ENCODE measurements at places on chromosomes 13 and 19.

DNA sequence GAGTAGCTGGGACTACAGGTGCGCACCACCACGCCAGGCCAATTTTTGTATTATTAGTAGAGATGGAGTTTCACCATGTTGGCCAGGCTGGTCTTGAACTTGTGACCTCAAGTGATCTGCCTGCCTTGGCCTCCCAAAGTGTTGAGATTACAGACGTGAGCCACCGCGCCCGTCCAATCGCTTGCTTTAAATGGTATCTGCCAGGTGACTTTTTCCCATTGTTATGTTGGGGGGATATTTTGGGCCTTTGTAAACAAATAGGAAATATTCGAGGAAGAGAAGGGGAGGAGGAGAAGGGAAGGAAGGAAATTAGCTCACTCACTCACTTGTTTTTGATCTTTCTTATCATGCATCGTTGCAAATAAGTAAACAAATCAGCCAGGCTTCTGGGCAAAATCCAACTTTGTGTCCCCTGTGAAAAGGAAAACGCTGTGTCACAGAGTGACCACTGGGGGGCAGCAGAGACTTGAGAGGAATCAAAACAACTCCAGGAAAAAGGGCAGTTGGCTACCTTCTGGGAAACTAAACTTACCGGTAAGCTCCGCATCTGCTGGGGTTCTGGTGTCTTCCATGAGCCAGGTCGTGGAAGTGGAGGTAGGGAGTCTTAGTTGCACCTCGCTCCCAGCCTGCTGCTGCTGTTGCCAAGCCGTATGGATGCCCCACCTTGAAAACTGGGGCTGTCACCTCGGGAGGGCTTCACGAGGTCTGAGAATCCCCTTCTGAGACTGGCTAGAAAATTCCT, 9.3 kb upstream of the RANBP3 start:
- ATAC-seq: peak; percentile 68

- ATAC-seq: peak; percentile 90
Measured at GRCh38 chr19:42113641-42114348, 18.5 kb downstream of the POU2F2 start.

DNA sequence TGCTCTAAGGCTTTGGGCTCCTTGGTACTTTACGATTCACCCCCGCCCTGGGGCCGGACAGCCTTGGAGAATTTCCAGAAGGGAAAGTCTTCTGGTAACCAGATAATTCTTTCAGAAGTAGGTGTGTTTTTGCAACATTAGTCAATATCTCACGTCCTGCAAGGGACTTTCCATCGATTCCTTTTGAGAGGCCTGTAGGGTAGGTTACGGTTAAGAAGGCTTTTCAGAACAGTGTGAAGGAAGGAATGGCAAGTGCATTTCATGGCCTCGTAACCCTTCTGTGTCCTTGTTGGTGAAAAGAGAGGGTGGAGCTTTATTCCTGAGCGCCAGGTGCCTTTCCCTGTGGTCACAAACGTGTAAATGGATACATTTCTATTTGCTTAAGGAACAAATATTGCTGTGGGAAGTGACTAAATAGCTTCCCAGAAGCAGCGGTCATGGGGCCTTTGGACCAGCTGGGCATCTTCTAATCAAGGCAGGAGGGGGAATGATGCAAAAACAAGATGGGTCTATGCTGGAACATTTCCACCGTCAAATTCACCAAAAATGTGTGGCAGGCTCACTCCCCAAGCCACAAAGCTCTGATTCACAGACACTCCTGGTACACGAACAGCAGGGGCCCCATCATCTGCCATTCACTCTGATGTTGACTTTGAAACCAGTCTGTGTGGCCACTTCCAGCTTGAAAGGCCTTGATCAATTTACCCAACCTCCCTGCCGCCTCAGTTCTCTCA, 99.2 kb downstream of the ANKRD10 start:
- ATAC-seq: no peak

- ATAC-seq: peak; percentile 83
Measured at GRCh38 chr19:55632463-55632834, 8.1 kb upstream of the ZNF784 start.

- no peak for ATAC-seq
Measured at GRCh38 chr19:40110570-40110969, 19.8 kb upstream of the ZNF780A start.

DNA sequence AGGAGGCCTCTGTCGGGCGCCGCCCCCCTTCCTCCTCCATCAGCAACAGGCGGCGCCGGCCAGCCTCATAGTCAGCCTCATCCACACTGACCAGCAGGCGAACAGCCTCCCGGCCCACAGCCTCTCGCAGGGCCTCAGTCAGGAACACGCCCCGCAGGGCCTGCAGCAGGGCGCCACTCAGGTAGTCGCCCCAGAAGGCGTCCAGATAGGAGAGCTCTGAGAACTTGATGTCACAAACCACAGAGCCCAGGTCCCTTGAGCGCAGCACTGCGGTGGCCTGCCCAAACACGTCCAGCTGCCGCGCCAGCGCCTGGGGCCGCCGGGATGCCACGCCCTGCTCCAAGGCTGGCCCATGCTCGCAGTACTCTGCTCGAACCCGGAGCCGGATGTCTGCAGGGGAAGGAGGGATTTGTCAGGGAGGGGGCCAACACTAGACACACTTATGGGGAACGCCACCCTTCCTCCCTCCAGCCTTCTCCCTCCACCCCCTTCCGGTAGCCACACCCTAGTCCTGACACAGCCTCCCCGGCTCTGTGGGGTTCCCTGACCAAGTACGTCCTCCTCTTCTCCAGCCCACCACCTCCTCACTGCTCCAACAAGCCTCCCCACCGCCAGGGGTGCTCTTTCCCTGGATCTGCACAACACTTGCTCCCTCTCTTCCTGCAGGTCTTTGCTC, 17.9 kb downstream of the DEDD2 start:
- ATAC-seq: no peak

GRCh38 chr13:51192348-51192747, 29.9 kb upstream of the FAM124A start:
- ATAC-seq: no peak

DNA sequence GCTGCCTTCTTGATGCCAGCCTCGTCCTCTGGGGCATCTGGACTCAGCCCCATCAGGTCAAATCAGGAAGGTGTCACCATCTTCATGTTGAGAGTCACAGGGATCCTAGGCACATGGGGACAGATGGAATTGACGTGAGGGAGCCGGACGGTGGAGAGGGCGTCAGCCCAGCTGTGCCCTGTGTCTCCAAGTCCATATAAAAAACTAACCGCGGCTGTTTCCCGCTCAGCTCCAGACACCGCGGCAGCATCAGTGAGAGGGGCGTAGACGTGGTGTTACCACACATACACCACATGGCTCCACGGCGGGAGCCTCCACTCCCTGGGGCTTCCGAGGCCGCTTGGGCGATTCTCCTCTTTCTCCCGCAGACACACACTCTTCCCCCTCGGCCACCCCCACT, 5.6 kb upstream of the PRR36 start:
- ATAC-seq: no peak

DNA sequence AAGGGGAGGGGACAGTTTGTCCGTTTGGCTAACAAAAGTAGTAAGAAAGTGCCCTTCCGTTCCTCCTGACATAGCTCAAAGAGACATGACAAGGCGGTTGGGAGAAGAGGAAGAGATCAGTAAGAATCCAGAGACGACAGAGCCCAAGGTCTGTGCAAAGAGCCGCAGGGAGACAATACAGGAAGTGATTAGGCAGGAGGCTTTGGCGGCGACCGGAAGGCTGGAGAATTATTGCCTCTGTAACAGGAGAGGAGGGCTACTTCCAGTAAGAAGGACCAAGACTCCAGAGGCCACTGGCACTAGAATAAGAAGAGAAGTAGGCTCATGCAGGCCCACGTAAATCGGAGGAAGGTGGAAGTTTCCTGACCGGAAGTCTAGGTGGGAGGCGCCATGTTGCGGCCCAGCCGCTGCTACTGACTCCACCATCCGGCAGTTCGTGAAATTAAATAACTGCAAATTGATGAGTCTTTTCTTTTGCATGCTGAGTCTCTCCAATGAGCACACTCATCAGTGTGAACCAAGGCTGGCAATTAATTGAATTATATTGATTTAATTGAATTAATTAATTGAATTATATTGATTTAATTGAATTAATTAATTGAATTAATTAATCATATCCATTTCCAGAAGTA, 9.9 kb downstream of the RFX2 start:
- ATAC-seq: no peak

- no peak for ATAC-seq
Measured at GRCh38 chr19:16476401-16476800, 4.6 kb upstream of the EPS15L1 start.

DNA sequence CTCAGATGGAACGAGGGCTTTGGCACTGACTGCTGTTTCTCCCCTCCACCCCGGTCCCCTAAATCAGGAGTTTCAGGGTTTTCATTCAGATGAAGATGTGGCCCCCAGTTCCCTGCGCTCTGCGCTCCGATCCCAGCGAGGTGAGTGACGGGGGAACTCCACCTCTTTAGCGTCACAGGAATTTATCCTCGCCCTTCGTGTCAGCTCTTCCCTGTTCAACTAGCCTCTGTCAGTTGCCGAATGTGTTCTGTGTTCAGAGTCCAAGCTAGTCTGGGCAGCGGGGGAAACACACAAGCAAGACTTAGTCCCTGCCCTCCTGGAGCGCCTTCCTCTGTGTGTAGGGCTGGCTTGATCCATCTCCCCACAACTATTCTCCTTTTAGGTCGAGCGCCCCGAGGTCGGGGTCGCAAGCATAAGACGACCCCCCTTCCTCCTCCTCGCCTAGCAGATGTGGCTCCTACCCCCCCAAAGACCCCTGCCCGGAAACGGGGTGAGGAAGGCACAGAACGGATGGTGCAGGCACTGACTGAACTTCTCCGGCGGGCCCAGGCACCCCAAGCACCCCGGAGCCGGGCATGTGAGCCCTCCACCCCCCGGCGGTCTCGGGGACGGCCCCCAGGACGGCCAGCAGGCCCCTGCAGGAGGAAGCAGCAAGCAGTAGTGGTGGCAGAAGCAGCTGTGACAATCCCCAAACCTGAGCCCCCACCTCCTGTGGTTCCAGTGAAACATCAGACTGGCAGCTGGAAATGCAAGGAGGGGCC, 1.8 kb downstream of the KMT2B start:
- no peak for ATAC-seq

Data from SK-N-SH treated with all-trans-retinoic acid at 6 μM for 48 hours (cell line).